ENCODE measurements at places on chromosomes 16 and 17. TPM values are rescaled to one million over a fixed set of nuclear protein-coding genes. Genes with fewer than 3 reads are reported as not detected.
A peak's percentile ranks its signal among the peaks of the same experiment; 100 is the strongest.

GRCh38 chr16:88505405-88506082, 52.5 kb downstream of the ZFPM1 start:
- peak; percentile 51 for DNase-seq

- no peak for DNase-seq
Observed at GRCh38 chr16:47617732-47618131, 156.6 kb downstream of the PHKB start.

The KRTAP1-5 gene
- not detected for polyA plus RNA-seq

- DNase-seq, result no peak
Observed at GRCh38 chr17:37425268-37425667, 18.6 kb downstream of the TADA2A start.

GRCh38 chr17:13631529-13631928, 29.8 kb upstream of the HS3ST3A1 start:
- DNase-seq, result no peak

GRCh38 chr17:61159221-61159814, 240.3 kb upstream of the TBX2 start:
- DNase-seq, result no peak

GRCh38 chr16:51057102-51057793, 93.8 kb downstream of the SALL1 start:
- no peak for DNase-seq

DNA sequence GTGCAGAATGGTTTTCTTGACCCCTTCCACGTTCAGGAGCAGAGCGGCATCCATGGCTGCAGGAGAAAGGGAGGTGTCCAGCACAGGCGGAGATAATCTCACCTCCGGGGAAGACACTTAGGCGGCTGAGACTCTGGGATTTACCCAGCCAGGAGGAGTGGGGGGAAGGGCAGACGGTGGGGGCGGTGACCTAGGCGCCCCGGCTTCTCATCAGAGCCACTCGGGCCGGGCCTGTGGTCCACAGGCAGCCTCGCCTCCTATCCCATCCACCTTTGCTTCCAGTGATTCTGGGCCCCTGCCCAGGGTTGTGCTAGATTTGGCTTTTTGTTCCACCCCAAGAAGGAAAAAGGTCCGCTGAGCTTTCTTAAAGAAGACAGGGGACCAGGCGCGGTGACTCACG, at the start of gene AIPL1:
TSS of gene AIPL1 (minus strand) at position 71 of the 400 bp plus-strand sequence. CDS start at position 54, 17 bp downstream.
- DNase-seq, result no peak

DNA sequence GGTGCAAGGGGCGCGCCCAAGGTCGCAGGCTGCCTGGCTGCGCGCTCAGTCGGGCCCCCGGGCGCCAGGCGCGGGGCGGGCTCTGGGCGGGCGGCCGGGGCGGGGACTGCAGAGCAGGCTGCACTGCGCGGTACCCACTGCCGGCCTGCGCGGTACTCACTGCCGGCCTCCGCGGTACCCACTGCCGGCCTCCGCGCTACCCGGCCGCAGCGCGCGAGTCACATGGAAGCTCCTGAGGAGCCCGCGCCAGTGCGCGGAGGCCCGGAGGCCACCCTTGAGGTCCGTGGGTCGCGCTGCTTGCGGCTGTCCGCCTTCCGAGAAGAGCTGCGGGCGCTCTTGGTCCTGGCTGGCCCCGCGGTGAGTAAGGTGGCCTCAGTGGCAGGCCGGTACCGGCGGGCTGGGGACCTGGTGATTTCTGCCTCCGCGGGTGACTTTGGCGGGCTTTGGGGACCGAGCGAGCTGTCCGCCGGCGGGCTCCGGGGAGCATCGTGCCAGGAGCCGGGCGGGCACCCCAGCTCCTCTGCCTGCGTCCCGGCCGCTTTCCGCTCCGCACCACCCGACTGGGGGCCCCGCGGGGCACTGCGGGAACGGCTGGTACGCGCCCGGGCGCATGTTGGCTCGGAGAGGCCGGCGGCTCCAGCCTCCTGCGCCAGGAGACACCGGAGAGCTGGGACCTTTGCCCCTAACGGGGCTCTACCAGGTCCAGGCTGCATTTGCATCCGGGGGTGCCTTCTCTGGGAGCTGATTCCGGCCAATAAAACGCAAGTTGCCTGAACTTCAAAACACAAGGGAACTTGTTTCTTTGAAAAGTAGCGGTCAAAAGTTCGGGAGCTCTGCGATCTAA, at the start of gene SLC47A1:
TSS of gene SLC47A1 (plus strand) at position 137 of the 844 bp plus-strand sequence. CDS start at position 223, 86 bp downstream.
- DNase-seq, result peak; percentile 27

DNA sequence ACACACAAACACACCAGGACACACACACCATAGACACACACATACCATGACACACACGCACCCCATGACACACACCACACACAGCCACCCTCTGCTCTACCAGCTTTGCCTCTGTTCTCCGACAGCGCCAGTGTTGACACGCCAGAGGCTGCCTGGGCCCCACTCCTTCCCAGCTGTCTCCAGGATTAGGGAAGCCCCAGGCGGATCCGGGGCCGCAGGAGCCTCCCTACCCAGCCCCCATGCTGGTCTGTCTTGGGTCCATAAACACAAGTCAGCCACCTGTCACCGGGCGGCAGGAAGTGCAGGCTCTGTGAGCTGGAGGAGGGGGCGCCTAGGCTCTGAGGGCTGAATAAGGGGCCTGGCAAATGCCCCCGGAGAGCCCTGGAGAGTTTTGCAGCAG, 10.5 kb downstream of the TBC1D16 start:
- no peak for DNase-seq

DNA sequence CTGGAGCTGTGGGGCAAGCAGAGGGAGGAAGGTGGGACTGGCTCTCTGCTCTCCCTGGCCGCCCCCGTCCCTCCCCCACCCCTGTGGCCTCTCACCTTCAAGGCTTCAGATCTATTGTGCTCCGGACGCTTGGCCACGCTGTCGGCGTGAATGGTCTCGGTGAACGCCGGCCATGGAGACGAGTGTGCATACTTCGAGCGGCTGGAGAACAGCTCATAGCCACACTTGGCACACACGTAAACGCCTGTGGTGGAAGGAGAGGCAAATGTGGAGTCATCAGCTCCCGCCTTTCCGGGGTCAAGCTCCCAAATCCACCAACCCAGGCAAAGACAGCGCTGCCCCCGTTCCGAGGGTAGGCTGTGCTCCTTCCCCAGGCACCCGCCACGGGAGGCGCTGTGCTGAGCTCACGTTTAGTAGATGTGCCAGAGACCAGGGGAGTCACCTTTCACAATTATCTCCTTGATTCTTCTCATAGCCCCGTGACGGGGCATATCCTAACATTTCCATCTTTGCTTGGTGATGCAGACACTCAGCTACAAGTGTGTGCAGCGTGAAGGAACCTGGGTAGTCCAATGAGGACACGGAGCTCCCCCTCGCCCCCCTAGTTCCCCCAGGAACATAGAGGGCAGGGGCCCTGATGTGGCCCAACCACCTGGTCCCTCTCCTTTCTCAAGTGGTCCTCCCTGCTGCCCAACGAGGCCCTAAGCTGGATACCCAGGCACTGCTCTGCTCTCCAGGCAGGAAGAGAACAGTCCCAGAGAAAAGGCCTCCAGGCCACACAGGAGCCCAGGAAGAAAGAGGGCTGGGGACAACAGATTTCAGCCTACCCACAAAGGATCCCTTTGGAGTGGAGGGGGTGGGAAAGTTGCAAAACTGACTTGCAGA, 1.6 kb downstream of the MSRB1 start:
- DNase-seq, result no peak
